ENCODE measurements at places on chromosomes 5 and 9.
A peak's percentile ranks its signal among the peaks of the same experiment; 100 is the strongest.

- DNase-seq: no peak
Observed at GRCh38 chr5:78893940-78894677, 91.0 kb downstream of the ARSB start.

- DNase-seq: no peak
Observed at GRCh38 chr5:127389601-127390000, 99.0 kb downstream of the MEGF10 start.

GRCh38 chr5:94031631-94032030 lies 290.2 kb upstream of the POU5F2 start:
- DNase-seq: no peak

- DNase-seq: no peak
Observed at GRCh38 chr9:20363233-20363632, 259.1 kb downstream of the MLLT3 start.

GRCh38 chr5:160199410-160199911 lies 29.8 kb upstream of the FABP6 start:
- DNase-seq: peak; percentile 73

- DNase-seq: no peak
Observed at GRCh38 chr5:23528677-23529076, 21.3 kb downstream of the PRDM9 start.

- DNase-seq: no peak
Observed at GRCh38 chr5:6487081-6487480, 38.4 kb downstream of the UBE2QL1 start.

- peak; percentile 65 for DNase-seq
Observed at GRCh38 chr5:133460172-133460758, 152.1 kb downstream of the FSTL4 start.

GRCh38 chr5:142748132-142748531 lies 22.0 kb upstream of the ARHGAP26 start:
- no peak for DNase-seq

- peak; percentile 77 for DNase-seq
Observed at GRCh38 chr5:33850100-33850594, 41.6 kb downstream of the ADAMTS12 start.

DNA sequence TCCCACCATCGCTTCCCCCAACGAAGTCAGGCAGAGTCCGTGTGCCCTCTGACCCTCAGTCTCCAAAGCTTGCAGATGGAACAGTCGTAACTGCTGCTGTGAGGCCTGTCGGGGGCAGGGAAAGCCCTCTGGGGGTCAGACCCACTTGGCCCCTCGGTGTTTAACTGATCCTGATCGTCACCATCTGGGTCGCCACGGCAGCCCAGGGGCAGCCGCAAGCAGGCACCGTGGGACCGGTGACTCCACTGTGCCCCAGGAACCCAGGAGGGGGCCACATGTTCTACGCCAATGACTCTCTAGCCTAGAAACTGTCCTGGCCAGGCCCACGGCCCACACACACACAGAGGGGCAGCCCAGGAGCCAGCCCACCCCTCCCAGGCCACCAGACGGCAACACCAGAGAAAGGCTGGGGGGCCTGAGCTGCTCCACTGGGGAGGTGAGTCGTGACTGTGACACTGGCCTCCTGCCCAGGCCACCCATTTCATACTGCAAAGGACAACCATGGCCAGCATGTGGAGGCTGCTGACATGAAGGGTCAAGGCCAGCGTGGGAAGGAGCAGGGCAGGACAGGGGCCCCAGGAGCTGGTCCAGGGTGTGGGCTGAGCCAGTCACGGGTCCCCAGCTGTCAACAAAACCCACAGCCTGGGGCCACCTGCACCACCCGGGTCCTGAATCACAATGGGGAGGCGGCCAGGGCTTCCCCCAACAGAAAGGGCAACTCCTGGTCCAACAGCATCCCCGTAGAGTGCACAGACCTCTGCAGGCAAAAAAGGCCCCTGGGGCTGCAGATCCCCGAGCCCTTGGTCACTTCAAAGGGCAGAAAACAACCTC lies 20.8 kb downstream of the VAV2 start:
- no peak for DNase-seq

- DNase-seq: no peak
Observed at GRCh38 chr5:59466271-59466670, 427.3 kb downstream of the PDE4D start.

- DNase-seq: no peak
Observed at GRCh38 chr9:92749934-92750315, 14.7 kb downstream of the BICD2 start.

DNA sequence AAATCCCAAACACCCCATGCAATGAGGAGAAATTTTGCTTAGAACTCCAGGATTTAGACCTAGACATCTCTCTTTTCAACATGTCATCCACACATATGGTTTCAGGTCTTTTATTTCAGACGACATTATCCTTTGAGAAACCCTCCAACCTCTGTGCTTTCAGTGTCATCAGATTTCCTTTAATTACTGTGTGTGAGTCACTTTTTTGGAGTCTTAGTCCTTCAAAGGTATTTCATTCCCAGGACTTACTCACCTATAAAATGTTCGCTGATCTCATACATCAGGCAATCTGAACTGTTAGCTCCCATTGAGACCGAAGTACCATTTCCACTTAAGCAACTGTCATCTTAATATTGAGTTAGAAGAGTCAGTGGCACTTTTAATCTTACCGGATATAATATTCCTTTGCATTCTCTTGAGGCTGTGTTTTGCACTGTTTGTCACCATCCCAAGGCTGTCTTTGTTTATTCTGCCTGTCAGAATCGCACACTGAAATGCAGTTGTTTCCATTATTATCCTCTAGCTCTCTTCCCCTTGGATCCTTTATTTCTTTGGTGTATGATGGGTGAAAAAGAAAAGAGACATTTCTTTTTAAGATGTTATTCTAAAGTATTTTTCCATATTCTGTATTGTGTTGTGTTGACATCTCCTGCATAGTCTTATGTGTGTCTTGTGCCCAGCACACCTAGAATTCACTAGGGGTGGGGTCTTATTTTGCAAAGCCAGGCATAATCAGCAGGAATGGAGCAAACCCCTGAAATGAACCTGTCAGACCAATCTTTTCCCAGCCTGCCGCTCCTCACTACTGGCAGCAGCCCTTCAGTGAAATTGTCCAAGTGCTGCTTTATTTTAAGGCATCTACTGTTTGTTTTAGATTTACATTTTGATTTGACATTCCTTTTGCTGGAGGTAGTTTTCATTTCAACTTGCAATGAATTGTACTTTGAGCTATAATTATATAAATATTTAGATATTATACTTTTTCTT lies 155.4 kb downstream of the PAM start:
- DNase-seq: no peak

DNA sequence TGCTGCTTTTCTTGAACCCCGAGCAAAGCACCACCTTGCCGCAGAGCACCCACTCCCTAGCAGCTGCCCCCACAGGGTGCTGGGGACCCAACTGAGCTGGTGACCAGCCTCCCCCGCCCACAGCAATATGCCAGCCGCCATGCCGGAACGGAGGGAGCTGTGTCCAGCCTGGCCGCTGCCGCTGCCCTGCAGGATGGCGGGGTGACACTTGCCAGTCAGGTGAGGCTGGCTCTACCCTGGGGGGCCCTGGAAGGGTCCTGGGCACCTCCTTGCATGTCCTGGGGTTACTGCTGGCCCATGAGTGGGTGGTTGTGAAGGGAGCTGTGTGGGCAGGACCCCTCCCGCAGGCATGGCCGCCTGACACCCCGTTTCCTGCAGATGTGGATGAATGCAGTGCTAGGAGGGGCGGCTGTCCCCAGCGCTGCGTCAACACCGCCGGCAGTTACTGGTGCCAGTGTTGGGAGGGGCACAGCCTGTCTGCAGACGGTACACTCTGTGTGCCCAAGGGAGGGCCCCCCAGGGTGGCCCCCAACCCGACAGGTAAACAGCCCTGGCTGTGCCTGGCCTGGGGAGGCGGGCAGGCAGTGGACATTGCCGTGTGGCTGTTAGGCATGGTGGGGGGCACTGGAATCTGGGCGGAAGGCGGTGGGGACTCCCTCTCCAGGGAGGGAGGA lies 7.2 kb downstream of the EGFL7 start:
- DNase-seq: no peak

DNA sequence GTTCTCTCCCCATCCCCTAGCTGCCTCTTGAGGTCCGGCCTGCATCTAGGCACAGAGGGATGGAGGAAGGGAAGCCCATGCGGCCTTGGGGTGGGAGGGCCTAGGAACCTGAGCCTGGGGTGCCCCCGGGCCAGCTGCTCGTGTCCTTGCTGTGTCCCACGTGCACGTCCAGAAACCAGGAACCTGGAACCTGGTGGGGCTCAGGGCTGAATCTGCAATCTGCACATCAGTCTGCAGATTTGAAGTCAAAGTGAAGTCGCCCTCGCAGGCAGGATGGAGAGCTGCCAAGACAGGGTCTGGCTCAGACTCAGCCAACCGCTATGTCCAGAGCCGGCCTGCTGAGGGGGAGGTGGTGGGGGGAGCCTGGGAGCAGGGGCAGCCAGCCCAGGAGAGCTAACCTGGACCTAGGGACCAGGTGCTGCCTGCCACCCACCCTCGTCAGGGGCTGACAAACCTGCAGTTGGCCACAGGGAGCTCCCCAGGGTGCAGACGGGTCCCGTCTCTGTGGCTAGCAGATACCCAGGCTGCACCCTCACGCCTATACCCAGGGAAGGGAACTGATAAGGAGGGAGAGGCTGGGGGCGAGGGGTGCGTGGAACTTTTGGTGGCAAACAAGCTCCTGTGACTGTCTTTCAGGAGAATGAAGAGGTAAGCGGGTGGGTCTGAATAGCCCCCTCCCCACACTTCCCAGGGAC lies 103.5 kb upstream of the SIMC1 start:
- DNase-seq: no peak

GRCh38 chr5:105350486-105351140 lies 1788.0 kb upstream of the NUDT12 start:
- no peak for DNase-seq

GRCh38 chr5:111834926-111835599 lies 78.1 kb upstream of the NREP start:
- DNase-seq: no peak

- peak; percentile 83 for DNase-seq
Observed at GRCh38 chr5:172932313-172933017, 26.8 kb upstream of the RPL26L1 start.

GRCh38 chr5:167916261-167916691 lies 375.2 kb upstream of the WWC1 start:
- DNase-seq: no peak

GRCh38 chr9:89623925-89624420 lies 19.2 kb downstream of the GADD45G start:
- no peak for DNase-seq
